ENCODE measurements at places on chromosomes 12 and 14. TPM values are rescaled to one million over a fixed set of nuclear protein-coding genes. Genes with fewer than 3 reads are reported as not detected.

DNA sequence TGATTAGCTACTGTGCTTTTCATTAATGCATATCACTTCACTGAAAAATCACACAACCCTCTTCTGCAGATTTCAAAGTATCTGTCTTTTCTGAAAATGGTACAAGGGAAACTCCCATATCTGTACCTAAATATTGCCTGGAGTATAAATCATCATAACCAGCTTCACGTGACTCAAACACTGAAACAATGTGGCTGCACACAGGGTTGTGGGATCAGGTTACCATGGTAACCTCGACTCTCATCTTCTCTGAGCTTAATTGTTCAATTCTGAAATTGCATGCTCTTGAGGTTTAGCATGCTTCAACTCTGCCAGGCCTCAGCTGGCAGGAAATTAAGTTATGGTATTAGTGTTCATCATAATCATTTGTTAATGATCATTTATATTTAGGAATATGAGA, 77.5 kb upstream of the CPSF6 start:
- no peak for DNase-seq

DNA sequence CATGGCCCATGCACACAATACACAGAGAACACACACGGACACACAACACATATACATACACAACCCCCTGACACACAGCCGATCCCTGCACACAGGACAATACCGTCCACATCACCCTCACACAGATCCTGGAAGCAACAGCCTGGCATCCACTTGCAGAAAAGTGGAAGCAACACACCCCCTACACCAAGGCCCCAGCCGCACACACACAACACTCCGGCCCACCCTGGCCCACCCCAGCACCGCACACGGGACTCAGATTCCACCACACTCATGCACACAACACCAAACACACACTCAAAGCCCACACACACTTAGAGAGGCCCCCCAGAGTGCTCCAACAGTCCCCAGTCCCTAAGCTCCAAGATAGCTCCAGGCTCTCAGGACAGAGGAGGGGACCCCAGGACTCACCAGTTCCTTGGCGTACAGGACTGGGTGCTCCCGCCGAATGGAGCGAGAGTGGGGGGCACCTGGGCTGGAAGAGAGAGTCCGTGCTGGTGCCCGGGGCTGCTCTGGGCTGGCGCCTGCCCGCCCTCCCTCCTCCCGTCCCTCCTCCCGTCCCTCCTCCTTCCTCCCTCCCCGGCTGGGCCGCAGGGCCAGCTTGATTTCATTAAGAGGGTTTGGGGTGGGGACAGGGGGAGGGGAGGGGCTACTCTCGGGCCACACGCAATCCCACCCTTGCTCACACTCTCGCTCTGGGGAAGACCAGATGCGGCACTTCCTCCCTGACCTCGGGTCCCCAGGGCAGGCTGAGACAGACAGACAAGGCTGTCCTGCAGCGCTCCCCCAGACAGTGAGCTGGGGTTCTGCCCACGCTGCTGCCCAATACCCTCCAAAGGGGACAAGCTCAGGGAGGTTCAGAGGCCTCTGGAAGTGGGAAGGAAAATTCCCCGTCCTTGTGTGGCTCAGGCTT, at the start of gene TMEM119:
TSS of gene TMEM119 (minus strand) at position 526 of the 913 bp plus-strand sequence. CDS start 5,701 bp downstream, outside the sequence.
- no peak for DNase-seq

DNA sequence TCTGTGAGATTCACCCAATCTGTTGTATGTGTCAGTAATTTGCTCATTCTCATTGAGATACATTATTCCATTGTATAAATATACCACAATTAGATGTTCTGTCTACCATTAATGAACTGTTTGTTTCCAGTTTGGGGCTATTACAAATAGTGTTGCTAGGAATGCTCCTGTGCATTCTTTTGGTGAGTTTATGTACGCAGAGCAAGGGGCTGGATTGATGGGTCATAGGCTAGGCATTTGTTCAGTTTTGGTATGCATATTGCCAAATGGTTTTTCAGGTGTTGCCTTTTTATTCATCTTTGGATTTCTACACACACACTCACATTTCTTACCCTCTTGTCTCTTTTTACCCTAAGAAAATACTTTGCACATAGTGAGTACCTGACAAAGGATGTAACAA, 93.4 kb downstream of the GPATCH2L start:
- DNase-seq, result no peak

DNA sequence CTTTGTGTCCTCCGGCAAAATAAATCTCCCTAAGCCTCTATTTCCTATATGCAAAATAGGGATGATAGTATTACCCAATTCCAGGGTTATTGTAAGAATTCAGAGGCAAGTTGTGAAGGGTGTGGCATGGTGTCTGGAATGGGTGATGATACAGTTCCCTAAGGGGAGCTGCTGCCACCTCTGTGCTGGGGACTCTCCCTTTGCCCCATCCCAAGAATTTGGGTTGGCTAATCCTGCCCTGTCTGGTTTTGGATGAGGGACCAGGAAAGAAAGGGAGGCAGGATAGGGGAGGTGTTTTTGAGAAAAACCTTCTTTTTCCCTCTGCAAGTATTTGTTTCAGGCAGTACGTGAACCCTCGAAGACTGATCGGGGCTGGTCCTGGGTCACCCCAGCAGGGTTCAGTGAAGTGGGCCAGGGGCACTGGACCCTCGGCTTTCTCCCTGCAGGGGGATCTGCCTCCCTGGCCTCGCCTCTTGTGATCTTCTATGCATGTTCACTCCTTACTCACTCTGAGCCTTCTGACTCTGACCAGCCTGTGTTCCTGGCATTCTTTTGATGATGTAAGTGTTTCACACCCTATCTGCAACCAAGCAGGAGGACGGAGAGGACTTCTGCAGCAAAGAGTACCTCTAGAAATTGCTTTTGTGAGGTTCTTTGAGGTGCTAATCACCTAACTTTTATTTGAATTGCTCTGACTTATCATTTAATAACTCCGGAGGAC, 60.8 kb downstream of the RASSF3 start:
- no peak for DNase-seq

GRCh38 chr12:108369736-108370396, 30.8 kb upstream of the CMKLR1 start:
- DNase-seq, result no peak

DNA sequence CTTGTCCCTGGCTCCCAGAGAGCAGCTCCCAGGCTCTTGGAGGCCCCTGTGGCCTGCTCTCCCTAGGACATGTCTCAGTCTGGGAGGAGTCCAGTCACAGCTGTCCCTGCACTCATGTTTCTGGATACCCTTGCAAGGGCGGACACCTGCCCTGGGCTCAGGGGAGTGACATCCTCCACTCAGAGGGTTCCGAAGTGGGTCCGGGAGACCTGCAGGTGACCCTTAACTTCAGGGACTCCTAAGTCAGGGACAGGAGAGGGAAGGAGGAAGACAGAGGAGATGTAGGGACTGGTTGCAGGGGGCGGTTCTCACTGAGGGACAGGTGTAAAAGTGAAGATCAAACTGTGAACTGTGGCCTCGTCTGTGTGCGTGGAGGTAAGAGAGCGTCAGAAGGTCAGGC, 37.6 kb downstream of the CACNA2D4 start:
- peak; percentile 20 for DNase-seq

- DNase-seq, result no peak
Measured at GRCh38 chr12:29589851-29590250, 92.4 kb upstream of the OVCH1 start.

DNA sequence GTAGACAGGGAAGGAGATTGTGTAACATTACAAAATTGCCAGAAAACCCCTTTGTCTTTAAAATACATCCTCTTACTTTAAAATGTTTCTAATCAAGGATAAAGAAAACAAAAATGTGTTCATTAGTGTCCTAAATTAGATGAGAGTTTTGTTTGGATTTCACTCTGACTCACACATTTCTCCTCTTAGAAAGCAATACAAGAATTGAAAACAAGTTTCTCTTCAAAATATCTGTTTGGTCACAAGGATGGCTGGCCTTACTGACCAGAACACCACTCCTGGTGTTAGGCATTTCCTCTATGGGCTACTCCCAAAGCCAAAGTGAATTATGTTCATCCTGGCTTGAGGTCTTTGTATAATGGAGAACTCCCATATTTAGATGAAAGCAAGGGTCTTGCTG, 6.4 kb downstream of the GUCY2C start:
- DNase-seq, result no peak

GRCh38 chr12:130186651-130187268, 24.5 kb downstream of the FZD10 start:
- DNase-seq, result no peak

DNA sequence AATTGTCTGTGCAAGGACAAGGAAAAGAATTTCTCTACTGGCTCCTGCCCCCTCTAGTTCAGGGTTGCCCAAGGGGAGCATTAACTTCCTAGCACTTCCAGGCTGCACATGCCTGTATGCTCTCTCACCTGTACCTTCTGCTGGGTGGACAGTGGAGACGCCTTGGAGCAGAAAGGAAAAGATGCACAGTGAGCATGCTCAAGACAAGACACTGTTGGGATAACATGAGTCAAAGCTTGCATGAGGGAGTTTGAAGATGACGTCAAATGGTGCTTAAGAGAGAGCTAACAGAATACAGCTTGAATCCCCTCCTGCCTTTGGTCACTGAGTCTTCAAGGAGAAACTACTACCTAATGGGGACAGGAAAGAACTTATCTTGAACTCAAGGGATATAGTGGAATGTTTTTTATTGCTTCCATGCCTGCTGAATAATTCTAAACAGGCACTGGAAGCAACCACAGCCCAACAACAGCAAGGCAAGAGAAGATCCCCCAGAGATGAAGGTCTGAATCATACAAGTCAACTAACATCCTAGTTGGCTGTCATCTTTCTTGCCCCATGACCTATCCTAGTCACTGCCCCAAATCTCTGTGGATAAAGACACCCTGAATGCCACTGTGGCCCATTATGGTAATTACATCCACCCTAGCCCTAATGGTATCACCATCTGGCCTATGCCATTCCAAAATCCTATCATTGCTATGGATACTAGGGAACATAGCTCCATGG, 23.5 kb downstream of the RPS6KA5 start:
- no peak for DNase-seq

- DNase-seq, result no peak
Measured at GRCh38 chr12:3741882-3742672, 10.8 kb downstream of the CRACR2A start.

- no peak for DNase-seq
Measured at GRCh38 chr14:104527857-104528459, 51.6 kb upstream of the C14orf180 start.

DNA sequence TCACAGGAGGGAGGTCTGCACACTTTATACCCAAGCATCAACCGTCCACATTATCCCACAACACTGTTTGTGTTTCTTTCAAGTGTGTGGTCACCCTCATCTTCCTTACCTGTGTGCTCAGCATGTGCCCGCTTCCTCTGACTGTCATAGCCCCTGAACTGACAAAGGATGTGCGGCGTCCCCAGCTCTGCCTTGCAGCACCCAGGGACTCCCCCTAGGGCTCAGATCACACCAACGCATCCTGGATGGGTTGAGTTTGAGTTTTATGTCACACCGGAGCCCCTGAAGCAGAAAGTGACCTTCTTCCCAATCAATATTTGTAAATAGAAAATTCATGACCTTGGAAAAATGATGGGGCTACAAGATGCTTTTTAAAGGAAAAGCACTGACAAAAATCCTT, 770.7 kb upstream of the TMEM132C start:
- DNase-seq, result peak; percentile 29

DNA sequence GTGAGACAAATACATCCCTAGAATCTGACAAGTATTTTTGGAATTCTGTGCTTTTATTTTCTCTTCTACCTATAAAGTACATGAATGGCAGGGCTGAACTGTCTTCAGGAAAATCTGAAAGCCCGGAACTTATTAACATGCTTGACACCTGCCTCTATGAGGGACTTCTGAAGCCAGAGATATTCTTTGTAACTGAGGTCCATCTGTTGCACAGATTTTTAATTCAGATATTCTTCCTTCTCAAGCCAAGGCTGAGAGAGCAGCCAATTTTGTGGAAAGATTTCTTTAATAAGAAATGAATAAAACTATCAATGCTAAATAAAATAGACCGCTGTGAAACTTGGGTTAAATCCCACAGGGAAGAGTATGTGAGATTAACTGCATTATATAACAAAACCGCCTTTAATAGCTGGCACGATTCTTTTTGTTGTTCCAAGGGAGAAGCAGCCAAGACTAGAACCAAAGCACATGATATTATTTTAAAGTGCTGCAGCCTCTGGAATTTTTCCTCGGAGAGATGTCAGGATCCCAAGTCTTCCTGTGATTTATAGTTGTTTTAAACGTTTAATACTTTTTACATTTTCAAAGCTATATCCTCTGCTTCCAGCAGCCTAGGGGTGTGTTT, 148.9 kb downstream of the CRADD start:
- no peak for DNase-seq

DNA sequence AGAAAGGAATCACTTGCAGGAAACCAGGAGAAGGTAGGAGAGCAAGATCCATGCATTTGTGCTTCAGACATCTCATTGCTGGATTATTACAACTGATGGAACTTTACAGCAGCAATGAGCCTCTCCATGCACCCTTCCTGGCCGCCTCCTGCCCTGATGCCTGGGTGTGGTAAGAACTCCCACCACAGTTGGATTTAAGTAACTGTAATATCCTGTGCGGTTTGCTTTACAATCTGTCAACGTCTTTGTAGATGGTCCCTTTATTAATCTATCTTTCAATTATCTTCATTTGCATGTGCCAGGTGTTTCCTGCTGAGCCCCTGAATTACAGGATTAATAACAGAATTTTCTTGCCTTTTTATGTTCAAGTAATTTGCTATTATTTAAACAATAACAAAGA, 1300.5 kb upstream of the TMEM132C start:
- no peak for DNase-seq

DNA sequence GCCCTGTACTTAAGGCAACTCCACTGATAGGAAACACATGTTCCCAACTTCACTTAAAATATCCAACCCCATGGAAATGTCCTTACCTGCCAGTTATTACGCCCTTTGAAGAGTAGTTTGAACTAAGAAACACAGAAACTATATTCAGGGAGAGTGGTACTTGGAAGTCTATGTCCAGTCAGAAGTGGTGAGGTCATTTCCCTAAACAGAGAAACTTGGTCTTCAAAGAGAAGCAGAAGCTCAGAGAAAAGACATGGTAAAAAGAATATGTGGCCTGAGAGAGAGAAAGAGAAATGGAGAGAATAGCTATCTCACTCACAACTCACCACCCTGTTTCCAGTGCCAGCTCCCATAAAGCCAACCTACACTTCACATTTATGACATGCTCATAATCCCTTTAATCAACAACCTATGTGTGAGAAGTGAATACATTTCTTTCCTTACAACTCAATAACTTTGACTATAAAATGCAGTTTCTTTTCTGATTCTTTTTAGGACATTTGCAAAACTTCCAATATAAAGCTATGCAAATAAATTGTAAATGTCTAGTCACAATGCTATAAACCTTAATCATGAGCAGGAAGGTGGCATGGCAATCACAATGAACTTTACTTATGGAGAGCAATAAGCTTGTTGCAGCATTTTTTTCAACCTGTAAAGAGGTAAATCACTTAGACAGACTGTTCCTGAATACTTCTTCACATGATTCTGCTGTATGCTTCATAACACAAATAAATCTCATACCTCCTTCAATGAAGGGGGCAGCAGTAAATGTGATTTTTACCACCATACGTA, 67.1 kb downstream of the CPNE8 start:
- DNase-seq, result no peak

GRCh38 chr12:98126637-98127335, 388.6 kb upstream of the TMPO start:
- DNase-seq, result no peak

GRCh38 chr14:100874411-100875091, 29.0 kb downstream of the RTL1 start:
- DNase-seq, result no peak

Gene LMNTD1
- not detected for total RNA-seq

Gene SCNN1A
- total RNA-seq, result 85.5 TPM

Gene RPL10L
- not detected for total RNA-seq

Gene MYH6
- not detected for total RNA-seq

Gene CD27
- total RNA-seq, result 0.28 TPM

Gene LHX5
- 0.47 TPM for total RNA-seq

Gene TSPAN11
- 3.9 TPM for total RNA-seq

Gene AHNAK2
- total RNA-seq, result 2.0 TPM
